ENCODE measurements at places on chromosomes 12 and 14.

DNA sequence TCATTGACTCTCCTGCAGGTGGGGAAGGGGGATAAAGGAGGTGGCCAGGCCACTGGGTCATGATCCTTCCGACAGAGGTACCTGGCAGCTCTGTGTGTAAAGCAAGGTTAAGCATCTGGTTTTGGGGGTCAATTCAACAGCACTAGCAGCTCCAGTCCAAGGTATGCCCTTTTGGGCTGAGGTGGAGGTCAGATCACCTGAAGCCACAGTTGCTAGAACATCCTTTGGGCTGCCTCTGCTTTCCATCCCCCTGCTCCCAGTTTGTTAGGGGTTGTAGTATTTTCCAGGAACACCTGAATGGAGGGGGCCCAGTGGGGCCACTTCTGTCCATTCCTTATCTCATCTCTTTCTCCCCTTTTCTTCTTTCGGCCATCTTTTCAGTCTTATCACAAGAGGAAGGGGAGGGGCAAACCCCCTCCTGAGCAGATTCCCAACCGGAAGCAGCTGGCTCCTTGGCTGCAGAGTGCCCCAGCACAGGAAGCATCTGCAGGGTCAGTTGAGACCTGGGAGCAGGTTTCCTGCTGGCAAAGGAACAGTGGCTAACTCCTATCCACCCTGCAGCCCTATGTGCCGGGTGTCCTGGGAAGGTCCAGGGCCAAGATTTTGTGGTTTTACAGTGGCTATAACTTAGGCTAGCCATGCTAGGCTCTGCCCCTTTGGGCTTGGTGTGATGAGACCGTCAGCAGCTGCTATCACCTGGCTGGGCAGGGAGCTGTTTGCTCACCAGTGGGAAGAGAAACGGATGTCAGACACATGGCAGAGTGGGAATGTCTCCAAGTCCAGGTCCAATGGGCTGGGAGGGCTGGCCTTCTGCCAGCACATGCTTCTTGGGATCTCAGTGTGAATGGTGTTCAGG lies 40.2 kb downstream of the SH2B3 start:
- DNase-seq = no peak

GRCh38 chr14:85921241-85921640 lies 391.3 kb downstream of the FLRT2 start:
- DNase-seq = no peak

DNA sequence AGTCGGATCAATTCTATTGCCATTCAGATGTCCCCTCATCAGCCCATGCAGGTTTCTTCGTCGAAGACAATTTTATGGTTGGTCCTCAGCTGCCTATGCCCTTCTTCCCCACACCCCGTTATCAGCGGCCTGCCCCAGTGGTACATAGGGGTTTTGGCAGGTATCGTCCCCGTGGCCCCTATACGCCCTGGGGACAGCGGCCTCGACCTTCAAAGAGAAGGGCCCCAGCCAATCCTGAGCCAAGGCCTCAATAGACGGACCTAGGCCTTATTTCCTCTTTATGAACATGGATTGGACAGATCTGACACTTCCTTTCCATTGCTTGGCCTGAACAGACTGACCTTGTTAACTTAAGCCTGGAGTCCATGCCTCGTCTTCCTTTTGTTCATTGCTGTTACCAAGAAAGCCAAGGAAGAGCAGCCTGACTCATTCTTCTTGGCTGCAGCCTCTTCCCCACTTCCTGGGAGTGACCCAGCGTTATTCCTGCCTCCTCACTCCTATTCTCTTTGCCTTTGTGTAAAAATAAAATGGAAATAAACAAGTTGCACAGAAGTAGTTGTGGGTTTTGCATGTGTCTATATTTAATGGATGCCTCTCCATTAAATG lies 156.5 kb upstream of the AMIGO2 start:
- DNase-seq = no peak

DNA sequence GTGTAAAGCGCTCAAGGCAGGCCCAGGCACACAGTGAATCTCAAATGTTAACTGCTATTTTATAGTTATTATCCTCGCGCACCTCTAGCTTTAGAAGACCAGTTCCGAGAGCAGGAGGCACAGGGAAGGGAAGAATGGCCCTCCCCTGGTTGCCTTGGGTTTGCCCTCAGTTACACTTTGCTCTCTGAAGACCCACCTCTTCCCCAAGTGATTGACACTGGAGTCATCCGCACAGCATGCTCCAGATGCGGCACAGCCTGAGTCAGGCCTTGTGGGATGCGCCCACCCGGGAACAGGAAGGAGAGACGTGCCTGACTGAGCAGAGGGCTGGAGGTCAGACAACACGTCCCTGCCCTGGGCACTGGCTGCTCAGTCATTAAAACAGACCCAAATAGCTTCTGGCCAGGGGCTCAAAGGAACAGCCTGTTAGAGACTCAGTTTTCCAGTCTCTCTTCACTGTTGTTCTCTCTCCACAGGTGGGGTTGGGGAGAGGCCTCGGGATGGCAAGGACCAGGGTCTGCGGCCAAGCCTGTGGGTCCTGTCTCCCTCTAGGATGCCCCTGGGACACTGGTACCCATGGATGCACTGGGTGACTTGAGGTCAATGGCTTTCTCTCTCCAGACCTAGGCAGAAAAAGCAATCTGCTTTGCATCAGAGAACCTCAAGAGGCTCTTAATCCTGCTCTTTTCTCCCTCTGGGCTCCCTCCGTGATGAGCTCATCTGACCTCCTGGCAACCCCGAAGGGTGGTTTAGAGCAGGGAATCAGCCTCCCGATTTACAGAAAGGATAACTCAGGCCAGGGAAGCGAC lies 13.6 kb upstream of the MLXIP start:
- peak; percentile 30 for DNase-seq

DNA sequence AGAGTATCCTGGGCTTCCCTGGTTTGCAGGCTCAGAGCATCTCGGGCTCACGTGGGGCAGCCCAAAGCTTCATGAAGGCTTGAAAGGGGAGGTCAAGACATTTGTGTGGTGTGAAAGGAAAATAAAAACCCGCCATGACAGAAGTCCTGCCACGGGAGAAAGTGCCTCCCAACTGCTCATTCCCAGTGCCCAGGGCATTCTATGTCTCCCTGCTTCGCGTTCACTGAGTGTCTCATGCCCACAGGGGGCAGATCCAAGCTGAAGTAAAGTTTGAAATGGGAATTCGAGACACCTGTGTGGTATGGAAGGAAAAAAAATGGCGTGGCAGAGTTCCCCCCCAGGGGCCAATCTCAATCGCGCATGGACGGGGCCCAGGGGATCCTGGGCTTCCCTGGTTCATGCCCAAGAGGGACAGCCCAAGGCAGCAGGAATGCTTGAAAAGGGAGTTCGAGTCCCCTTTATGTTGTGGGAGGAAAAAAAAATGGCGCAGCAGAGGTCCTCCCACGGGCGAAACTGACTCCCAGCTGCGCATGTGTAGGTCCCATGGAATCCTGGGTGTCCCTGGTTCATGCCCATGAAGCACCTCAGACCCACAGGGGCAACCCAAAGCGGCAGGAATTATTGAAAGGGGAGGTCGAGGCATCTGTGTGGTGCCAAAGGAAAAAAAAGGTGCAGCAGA lies 576.7 kb downstream of the ALG10 start:
- DNase-seq = no peak

DNA sequence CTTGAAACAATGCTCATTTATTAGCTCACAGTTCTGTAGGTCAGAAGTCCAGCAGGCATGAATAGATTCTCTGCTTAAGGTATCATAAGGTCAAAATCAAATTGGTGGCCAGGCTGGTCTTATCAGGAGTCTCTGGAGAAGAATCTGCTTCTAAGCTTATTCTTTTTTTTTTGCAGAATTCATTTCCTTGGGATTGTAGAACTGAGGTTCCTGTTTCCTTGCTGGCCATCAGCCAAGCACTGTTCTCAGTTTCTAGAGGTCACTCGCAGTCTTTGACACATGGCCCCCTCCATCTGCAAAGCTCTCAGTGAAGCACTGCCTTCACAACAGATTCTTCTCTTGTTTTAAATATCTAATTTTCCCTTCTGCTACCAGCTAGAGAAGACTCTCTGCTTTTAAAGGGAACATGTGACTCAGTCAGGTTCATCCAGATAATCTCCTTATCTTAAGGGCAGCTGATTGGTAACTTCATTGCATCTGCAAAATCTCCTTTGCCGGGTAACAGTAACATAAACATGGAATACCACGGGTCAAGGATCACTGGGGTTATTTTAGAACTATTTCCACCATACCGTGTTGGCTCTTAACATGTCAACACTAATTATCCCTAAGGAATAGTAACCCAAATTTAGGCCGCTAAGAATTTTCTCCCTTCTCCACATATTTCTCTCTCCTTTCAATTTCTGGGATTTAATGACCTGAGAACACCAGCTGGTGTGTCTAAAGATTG lies 25.3 kb downstream of the RHOJ start:
- no peak for DNase-seq

GRCh38 chr14:61492474-61492873 lies 171.1 kb downstream of the PRKCH start:
- DNase-seq = no peak

DNA sequence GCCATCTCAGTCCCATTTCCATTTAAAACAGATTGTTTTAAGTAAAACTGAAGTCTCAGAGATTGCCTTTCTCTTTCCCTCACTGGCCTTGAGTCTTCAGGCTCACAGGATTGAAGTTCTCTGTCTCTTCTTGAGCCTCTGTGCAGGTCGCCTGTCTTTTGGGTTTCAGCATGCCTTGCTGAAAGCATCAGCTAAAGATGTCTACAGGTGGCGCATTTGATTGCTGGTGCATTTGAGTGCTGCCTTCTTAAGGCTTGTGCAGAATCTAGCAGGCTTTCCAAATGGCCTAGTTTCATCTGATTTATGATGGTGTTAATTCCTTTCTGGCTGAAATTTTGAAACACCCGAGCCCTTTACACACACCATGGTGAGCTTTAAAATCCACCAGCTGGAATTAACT lies 1062.2 kb upstream of the FBXO33 start:
- no peak for DNase-seq

- DNase-seq = no peak
These were observed 36.9 kb downstream of the PLEKHA5 start for GRCh38 chr12:19166387-19166786.

GRCh38 chr14:50792051-50792477 lies 38.9 kb downstream of the NIN start:
- DNase-seq = no peak

GRCh38 chr14:95979339-95980042 lies 59.7 kb upstream of the C14orf132 start:
- DNase-seq = no peak

DNA sequence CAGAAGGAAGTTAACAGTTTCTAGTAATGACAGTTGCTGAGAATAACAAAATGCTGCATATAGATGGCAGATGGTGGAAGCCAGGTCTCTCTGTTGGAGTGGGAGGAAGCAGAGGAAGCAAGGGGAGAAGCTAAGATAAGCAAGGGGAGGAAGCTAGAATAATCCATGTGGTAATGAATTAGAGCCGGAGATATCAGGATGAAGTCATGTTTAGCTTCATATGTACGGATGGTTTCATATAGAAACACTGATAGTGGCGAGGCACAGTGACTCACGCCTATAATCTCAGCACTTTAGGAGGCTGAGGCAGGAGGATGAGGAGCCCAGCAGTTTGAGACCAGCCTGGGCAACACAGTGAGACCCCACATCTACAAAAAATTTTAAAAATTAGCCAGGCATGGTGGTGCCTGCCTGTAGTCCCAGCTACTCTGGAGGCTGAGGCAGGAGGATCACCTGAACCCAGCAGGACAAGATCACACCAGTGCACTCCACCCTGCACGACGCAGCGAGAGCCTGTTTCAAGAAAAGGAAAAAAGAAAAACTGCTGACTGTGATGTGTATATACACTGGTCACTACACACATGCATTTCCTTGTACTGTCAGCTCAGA lies 49.2 kb downstream of the ANAPC7 start:
- DNase-seq = no peak

DNA sequence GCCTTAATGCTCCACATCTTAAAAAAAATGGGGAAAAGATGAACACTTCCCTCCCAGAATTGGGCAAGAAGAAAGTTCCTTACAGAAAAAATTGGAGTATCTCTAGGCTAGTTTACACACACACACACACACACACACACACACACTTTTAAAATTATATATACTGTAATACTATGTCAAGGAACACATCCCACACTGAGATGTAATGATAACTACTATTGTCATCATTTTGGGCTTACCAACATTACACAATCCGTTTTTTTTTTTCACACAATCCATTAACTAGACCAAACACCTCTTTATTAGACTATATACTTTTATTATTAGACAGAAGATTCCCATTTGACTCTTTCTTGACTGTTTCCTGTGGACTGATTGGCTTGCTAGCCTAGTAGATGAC lies 2.5 kb downstream of the LTBR start:
- no peak for DNase-seq

- DNase-seq = no peak
These were observed 10.5 kb downstream of the GABARAPL1 start for GRCh38 chr12:10223208-10223607.

DNA sequence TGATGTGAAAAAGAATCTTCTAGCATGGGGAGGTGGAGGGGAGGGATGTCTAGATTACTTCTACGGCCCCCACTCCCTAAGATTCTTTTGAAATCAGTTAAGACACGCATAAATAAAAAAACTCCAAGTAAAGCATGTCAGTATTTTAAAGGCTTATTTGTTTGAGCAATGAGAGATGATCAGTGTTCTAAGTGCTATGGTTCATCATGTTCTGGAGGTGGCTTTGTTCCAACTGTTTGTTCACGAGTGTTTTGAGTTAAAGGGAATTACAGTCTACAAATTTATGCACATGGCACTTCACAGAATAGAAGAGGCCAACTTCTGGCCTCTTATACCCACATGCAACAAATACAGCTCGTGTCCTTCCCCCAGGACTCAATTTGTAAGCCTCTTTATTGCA lies 394.9 kb downstream of the RAD51B start:
- DNase-seq = no peak

- DNase-seq = peak; percentile 27
These were observed 29.6 kb downstream of the SMUG1 start for GRCh38 chr12:54159140-54159539.

DNA sequence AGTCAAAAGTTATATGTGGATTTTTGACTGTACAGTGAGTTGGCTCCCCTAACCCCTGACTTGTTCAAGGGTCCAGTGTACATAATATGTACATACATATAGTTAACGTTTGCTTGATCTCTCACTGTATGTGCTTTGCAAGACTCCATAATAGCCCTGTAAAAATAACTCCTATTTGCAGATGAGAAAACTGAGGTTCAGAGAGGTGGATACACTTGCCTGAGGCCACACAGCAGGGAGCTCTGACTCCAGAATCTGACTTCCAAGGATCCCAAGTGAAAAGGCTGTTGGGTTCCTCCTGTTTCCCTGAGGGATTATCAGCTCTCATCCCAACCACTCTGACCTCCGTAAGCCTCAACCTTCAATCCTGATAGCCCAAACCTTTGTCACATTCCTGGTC lies 41.7 kb downstream of the CMKLR1 start:
- DNase-seq = no peak

- DNase-seq = no peak
These were observed 404.1 kb downstream of the ADAMTS20 start for GRCh38 chr12:43147878-43148277.

GRCh38 chr14:103739793-103740501 lies 24.3 kb downstream of the ZFYVE21 start:
- DNase-seq = no peak

DNA sequence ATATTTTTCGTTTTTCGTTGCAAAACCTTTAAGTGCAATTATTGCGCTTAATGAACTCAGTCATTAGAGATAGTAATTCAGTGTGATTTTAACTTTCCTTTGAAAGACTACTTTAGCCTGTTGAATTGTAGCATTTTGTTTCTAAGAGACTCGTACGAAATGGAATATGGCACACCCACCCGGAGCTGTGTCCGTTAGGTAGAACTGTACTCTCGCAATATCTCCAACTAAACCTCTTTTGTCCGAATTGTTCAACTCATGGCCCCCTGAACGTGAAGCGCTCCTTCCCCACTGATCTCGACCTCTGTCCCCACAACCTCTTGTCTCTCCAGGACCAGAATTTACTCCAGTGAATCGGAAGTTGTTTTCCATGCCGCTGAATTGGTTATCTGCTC lies 800 bp downstream of the PCNX4 start:
- no peak for DNase-seq

All from neural crest cell (in vitro differentiated cells).